ENCODE measurements at places on chromosomes 12 and 14.

DNA sequence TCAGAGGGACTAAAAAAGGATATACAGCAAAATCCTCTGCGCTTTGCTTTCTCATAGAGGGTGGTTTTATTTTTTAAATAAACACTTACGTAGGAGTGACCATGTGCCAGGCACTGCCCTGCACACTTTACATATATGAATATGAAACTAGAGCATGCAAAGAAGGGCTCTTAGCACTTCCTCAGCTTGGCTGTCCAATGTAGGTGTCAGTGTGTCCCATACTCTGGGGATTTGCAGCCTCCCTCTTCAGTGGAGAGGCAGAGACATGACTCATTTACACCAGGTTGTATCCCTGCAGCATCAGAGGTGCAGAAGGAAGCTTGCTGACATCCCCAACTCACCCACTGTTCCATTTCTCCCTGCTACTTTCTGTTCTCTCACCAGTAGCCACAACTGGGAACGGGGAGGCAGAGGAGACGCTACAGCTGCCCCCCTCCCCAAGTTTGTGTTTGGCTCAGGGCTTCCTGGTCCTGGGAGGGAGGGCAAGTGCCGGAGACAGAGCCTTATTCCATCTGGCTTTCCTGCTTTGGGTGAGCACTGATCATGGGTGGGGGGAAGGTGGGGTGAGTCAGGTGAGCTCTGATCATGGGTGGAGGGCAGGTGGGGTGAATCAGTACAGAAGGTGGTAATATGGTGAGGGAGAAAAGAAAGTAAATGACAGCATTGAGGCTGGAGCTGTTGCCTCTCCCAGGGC, 4.9 kb upstream of the KRT5 start:
- DNase-seq: no peak

DNA sequence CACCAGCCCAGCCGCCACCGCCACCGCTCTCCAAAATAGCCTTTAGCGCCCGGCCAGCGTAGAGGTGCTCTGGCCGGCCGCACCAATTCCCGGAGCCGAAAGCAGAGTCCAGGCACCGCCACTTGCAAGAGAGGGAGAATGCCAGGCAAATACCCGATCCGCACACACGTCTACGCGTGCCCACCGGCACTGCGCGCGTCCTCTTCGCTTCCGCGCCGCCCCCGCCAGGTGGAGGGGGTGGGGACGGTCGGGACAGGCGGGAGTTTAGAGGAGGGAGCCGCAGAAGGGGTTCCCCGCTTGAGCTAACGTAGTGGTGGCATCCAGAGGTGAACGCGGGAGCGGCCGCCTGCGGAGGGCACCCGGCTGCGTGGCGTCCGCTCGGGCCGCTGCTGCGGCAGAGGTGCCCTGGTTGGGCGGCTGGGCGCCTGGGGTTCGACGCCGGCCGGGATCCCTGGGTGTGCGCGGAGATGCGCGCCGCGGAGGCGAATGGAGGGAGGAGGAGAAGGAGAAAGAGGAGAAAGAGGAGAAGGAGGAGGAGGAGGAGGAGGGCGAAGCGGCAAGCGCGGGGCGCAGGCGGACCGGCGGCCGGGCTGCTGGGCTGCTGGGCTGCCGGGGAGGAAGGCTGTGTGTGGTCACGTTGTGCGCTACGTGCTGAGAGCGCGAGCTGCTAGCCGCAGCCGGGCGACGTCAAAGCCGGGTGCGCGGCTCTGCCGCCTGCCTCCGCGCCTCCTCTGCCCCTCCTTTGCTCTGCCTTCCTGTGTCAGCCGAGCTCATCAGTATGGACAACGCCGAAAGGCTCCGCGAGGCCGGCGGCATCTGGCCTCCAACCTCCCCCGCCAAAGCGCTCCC, at the start of gene MDGA2:
MDGA2 (minus strand) TSS at position 140 of the 849 bp plus-strand sequence.
- DNase-seq: no peak

DNA sequence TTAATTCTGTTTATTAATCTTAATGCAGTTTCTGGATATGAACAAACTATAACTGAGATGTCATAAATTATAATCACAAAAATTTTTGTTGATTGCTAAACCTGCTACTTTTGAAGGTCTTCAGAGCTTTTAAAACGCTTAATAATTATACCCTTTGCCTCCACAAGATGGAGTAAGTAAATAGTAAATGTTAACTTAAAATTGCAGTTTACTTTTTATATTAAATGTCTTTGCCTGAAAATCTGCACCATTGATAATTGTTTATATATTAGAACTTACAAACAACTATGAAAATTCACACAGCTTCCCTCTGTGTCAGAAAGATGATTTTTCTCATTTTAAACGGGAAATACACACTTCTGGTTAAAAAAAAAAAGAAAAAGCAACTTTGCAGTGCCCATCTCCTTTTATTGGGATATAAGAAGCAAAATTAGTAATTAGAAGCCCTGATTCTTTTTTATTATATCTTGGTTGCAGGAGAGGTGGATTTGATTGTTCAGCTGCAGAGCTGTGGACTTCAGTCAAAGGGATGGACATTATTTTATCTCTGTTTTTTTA, 35.6 kb downstream of the SCFD1 start:
- no peak for DNase-seq

DNA sequence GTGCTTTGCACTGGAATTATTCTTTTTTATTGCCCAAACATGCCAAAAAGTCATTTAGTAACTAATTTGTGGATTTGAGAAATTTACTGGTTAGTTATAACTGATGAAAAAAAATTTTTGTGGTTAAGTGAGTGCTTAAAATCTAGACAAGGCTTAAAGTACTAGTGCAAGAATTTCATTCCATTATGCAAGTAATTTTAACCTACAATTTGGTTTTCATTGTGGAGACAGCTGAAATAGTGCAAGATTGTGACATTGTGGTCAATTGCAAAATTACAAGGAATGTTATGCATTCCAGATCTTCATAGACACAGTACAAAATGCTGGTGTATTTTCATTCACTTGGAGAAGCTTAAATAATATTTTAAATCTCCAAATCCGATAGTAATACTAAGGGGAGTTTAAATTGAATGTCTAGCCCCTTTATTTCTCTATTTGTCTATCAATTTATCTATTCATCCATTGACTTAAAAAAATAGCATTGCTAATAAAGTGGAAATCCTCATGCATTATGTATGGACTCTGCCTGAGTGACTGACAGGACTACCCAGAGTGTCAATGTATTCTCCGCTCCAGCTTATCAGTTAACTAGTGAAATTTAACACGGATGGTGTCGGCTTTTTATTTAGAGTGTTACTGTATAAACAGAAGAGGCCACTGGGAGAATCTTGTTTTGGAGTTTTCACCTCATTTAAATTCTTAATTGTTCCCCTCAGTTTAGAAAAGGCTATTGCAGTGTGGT, 125.9 kb downstream of the ALX1 start:
- DNase-seq: no peak

- peak; percentile 59 for DNase-seq
Observed at GRCh38 chr14:96762650-96763049, 34.5 kb upstream of the VRK1 start.

DNA sequence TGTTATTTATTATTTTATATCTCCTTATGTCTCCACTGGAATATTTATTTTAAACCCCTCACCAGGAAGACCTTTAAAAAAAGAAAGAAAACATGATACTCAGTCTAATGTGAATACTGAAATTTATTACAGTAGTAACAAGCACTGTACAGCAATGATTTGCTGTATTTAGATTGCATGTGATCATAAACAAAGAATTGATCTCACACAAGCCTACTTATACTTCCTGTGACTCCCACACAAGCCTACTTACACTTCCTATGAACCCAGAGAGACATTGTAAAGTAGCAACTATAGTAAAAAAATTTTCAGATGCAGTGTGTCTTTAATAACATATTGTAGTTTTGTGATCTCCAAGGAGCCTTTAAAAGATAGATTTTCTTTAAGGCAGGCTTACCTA, 142.7 kb upstream of the SYT1 start:
- no peak for DNase-seq

GRCh38 chr12:97977870-97978405, 515.3 kb downstream of the RMST start:
- DNase-seq: no peak
